ENCODE measurements at places on chromosomes 4 and X. TPM values are rescaled to one million over a fixed set of nuclear protein-coding genes. Genes with fewer than 3 reads are reported as not detected.

S100P gene
- 3.1 TPM for total RNA-seq

DNA sequence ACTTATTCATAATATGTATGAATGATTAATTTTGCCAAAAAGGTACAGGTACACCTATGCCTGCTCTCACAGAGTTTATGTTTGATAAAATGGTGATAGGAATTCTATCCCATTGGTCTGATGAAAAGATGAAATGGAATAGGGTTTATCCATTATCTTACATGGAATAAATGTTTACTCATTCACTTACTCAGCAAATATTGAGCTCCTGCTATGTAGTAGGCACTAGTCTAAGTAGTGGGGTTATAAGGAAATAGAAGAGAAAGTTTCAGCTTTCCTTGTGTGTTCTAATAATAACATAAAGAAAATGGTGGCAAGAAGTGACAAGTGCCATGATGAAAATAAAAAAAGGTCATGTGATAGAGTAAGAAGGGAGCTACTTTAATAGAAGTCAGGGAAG is 12.4 kb upstream of the SLC10A7 start:
- no peaks in the 10 kb centered on the region for H3K4me1 ChIP-seq
- H3K4me3 ChIP-seq, result no peak overlapping the region
- H3K36me3 ChIP-seq, result no peaks in the 10 kb centered on the region
- H3K27ac ChIP-seq, result no peak overlapping the region
- no peak for DNase-seq
- H3K27me3 ChIP-seq, result no peaks in the 10 kb centered on the region

SYP gene
- total RNA-seq, result 1.6 TPM

P2RY8 gene
- 1.8 TPM for total RNA-seq

- no peak for DNase-seq
- H3K4me3 ChIP-seq, result no peak overlapping the region
- no peaks in the 10 kb centered on the region for H3K27me3 ChIP-seq
- H3K36me3 ChIP-seq, result no peaks in the 10 kb centered on the region
- H3K4me1 ChIP-seq, result no peaks in the 10 kb centered on the region
These were observed 51.2 kb downstream of the TENM3 start for GRCh38 chr4:182294451-182294850.

RBM46 gene
- total RNA-seq, result not detected

DNA sequence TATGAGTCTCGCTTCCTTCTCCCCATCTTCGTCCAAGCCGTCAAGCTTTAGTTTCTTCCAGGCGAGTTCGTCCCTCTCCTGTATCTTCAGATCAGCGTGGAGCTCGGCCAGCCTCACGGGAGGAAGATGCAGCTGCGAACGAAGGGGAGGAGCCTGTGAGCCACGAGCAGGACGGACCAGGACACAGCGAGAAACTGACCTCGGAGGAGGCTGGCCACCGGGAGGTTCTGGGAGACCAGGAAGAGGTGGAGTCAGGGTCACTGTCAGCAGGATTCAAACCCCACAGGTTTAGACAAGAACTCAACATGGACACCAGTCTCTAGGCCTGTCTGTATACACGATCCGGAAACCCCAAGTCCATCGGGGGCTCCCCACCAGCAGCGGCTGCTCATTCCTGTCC is 7.3 kb downstream of the LRPAP1 start:
- no peak overlapping the region for H3K27ac ChIP-seq
- DNase-seq, result no peak
- H3K36me3 ChIP-seq, result peaks cover 61% of the 10 kb centered on the region
- no peaks in the 10 kb centered on the region for H3K27me3 ChIP-seq
- peaks cover 31% of the 10 kb centered on the region for H3K4me1 ChIP-seq

DNA sequence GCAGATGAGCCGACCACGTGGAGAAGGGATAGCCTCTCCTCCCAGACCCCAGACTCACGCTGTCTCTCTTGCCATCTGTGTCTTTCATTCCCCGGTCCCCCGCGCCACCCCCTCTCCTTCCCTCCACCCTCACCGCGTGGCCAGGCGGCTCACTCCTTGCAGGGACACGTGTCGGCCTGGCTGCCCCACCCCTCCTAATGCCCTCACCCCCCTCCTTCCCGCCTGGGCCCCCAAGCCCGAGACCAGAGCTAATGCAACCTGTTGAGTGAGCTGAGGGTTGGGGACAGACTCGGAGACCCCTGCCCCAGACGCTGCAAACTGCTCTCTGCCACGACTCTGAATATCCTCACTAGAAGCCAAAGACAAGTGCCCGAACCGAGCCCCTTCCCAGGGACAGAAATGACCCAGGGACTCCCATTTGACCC is 1.8 kb downstream of the SLC38A5 start:
- H3K4me3 ChIP-seq, result peak overlapping the region; percentile 29
- H3K4me1 ChIP-seq, result peaks cover 8% of the 10 kb centered on the region
- peak; percentile 53 for DNase-seq
- no peak overlapping the region for H3K27ac ChIP-seq

GRCh38 chr4:13548984-13549546 is 4.8 kb upstream of the NKX3-2 start:
- peak; percentile 81 for DNase-seq
- H3K27ac ChIP-seq, result no peak overlapping the region
- peaks cover 68% of the 10 kb centered on the region for H3K27me3 ChIP-seq
- peak overlapping the region; percentile 23 for H3K4me3 ChIP-seq
- no peaks in the 10 kb centered on the region for H3K36me3 ChIP-seq
